ENCODE measurements at places on chromosomes 3 and 15. TPM values are rescaled to one million over a fixed set of nuclear protein-coding genes. Genes with fewer than 3 reads are reported as not detected.

GRCh38 chr3:122357828-122358702 is 25.0 kb downstream of the MIX23 start:
- no peak for DNase-seq

DNA sequence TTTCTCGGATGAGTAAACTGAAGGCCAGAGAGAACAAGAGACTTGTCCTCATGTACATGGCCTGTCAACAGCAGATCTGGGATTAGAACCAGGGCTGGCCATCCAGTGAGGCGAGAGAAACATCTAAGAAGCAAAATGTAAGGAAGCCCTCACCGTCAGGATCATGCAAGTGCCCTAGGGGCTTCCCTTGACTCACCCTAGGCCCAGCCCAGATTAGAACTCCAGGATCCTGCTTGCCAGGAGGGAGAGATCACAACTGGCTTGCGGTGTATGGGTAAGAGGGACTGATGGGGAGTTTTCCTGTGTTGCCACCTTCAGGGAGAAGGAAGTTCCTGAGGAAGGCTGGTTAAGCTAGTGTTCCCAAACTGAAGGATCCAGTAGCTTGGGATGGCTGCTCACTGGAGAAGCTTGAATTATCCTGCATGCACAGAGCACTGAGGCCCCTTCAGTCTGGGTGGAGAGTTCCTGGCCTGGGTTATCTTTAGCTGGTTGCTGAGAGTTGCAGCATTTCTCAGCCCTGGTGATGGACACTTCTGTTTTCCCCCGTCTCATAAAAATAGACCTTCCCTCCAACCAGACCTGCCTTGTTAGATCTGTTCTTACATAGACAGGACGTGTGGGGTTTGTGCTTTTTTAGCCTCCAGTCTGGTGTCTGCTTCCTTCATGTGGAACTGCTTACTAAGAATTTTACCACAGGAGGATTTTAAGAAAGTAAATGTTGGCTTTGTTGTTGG is 28.2 kb upstream of the XIRP1 start:
- no peak for DNase-seq

- DNase-seq = no peak
These were observed 374.7 kb downstream of the IL5RA start for GRCh38 chr3:2735392-2735894.

DNA sequence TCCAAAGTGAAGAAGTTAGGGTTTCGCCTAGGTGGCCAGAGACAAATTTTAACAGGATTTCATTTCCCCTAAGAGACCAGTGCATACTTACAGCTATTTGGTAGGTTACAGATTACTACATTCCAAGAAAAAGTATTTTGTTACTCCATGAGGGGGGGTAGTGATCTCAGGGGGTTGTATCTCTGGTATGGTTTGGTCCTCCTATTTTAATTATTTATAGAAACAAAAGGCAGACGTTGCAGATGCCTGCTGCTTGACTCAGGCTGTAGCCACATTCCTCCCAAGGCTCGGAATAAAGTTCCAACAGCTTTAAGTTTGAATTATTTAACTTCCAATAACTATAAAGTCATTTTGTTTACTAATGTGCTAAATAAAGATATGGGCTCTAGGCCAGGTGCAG is 1.3 kb upstream of the TRIM59 start:
- no peak for DNase-seq

GRCh38 chr15:74752011-74752410 is 3.4 kb downstream of the CYP1A2 start:
- no peak for DNase-seq

GRCh38 chr3:52238193-52238760 is 681 bp downstream of the TWF2 start:
- no peak for DNase-seq

DNA sequence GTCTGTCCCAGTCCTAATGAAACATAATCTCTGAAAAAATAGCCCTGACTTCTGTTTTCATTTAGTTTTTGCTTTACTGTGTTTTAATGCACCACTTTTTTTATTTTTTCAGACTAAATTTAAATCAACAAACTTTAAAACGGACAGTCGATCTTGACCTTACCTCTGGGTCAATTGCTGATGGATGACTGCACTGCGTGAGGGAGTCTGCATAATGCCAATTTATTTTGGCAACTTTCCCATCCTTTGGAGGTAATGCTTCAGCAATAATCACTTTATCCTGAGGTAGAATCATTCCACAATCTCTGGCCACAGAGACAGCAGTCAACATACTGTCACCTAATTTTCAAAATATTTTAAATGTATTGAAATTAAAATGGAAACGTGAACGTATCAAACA is 32.5 kb upstream of the GP5 start:
- no peak for DNase-seq

GRCh38 chr3:54309601-54310000 is 187.2 kb downstream of the CACNA2D3 start:
- no peak for DNase-seq

GRCh38 chr3:48926425-48927392 is 8.1 kb downstream of the ARIH2 start:
- DNase-seq = no peak

- DNase-seq = no peak
These were observed 488.2 kb upstream of the ROBO2 start for GRCh38 chr3:76551739-76552138.

- no peak for DNase-seq
These were observed 969.0 kb upstream of the ALCAM start for GRCh38 chr3:104397713-104398112.

- DNase-seq = no peak
These were observed 1.8 kb downstream of the DUOX2 start for GRCh38 chr15:45112143-45112590.

DNA sequence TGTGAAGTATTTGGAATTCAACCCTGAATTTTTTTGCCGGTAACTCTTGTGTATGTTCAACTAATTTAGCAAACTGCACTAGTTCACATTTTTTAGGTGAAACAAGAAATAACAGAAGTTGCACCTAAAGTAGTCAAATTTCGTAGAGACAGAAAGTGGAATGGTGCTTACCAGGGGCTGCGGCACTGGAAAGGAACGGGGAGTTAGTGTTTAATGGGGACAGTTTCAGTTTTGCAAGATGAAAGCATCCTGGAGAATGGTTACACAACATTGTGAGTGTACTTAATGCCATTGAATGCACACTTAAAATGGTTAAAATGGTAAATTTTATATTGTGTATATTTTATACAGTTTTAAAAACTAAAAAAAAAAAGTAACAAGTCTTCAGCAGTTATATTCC is 27.4 kb downstream of the PPARG start:
- no peak for DNase-seq

GRCh38 chr3:124780761-124781475 is 50.7 kb downstream of the UMPS start:
- DNase-seq = no peak

Gene GRM2
- 0.52 TPM for total RNA-seq

Gene CHRNA3
- not detected for total RNA-seq

Gene ZNF770
- total RNA-seq = 42.8 TPM

Gene ZBTB47
- total RNA-seq = 0.41 TPM

Gene MORC1
- total RNA-seq = not detected

Gene RTP1
- not detected for total RNA-seq

Gene C3orf20
- total RNA-seq = not detected
